RWPE1 (cell line): ENCODE measurements at places on chromosomes 16 and 17.
A peak's percentile ranks its signal among the peaks of the same experiment; 100 is the strongest.

DNA sequence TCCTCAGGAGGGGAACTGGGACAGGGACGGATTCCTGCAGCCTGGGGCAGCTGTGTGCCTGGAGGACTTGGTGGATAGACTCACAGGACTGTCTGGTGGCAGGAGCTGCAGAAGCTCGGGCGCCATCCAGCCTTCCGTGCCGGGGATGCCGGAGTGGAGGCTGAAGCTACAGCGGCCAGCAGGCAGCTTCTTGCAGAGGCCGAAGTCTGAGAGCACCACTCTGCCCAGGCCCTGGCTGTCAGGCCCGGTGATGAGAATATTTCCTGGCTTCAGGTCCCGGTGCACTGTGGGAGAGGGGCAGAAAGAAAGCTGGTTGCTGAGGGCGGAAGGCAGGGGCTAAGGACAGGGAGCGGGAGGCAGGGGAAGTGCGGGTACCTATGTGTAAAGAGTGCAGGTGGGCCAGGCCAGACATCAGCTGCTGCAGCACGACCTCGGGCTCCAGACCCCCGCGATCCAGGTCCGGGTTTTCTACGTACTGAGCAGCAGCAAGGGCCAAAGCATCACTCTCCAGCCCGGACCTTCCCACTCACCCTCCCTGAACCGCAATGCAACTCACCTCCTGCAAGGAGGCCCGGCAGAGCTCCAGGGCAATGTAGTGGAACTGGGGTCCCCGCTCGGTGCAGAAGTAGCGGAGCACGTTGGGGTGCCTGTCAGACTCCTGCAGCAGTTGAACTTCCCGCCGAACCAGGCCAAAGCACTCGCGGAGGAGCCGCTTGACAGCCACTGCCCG is 16.1 kb downstream of the PLK1 start:
- no peak for DNase-seq

DNA sequence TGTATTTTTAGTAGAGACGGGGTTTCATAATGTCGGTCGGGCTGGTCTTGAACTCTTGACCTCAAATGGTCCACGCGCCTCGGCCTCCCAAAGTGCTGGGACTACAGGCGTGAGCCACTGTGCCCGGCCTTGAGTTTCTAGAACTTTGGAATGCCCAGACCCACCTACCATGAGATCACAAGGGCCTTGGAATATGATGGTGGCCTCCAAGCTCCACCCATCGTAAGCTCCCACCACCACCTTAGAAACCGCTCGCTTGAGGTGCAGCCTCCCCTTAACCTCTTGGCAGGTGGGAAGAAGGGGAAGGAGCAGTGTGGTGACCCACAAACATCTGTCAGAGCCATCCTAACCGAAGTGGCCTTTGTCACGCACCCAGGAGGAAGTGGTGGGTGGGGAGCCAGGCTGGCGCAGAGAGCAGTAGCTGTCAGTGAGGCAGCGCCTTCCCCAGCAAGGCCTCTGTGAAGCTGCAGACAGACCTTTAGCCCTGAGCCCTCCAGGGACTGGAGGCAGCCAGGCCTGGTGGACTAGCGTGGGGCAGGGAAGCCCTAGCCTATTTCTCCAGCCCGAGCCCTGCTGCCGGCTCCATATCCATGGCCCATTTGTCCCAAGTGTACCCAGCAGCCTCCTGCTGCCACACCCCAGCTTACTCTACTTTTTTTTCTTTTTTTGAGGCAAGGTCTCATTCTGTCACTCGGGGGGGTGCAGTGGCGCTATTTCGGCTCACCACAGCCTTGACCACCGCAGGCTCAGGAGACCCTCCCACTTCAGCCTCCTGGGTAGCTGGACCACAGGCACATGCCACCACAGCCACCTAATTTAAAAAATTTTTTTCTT is 13.1 kb upstream of the SEPHS2 start:
- no peak for DNase-seq

DNA sequence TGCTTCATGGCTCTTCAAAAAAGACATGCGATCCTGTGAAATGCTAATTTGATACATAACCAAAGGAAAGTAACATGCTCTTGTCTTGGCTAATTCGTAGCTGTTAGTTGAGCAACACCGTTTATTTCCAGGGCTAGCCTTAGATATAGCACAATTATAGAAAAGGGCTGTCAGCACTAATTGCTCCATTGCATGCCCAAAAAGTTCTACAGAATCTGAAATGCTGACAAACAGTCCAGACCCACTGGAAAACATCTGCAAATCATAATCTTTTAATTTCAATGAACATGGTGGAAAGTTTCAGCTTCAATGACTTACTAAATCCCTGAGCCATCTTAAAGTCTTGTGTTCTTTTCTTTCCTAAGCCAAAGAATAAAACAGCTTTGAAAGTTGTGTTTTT is 42.9 kb upstream of the NUDT7 start:
- DNase-seq: no peak

- DNase-seq: no peak
These were observed 16.7 kb upstream of the ALKBH5 start for GRCh38 chr17:18166894-18167293.

DNA sequence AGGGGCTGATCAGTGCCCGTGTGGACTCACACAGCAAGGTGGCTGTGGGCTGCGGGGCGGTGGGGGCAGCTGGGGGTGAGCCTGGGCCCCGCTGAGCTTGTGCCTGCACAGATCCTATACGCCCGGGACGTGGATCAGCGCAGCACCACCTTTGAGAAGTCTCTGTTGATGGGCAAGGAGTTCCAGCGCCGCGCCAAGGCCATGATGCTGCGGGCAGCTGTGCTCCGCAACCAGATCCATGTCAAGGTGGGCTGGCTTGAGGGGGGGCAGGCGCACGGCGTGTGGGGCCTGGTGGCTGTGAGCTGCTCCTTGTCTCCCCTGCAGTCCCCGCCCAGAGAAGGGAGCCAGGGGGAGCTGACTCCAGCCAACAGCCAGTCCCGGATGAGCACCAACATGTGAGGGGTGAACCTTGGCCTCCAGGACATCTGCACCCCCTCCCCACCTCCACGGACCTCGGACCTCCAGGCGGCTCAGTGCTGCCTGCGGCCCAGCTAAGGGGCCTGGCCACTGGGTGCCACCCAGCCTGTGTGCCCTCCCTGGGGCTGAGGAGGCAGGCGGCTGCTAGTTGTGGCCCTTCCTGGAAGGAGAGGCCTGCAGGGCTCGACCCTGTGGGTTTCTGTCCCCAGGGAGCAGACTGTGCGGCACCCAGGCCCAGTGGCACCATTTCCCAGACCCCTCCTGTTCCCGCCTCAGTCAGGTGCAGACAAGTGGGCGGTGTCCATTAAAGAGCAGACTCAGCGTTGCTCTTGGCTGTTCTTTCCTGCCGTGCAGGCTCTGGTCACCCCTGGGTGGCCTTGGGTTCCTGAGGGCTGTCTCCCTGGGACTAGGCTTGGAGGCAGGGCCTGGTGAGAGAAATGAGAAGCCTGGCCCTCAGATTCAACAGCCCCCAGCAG is 5.3 kb downstream of the GPS1 start:
- no peak for DNase-seq

- DNase-seq: peak; percentile 76
These were observed 6.1 kb downstream of the NOD2 start for GRCh38 chr16:50699326-50700159.

- DNase-seq: peak; percentile 61
These were observed 1.5 kb upstream of the ARHGDIG start for GRCh38 chr16:278863-279366.

GRCh38 chr17:74780443-74781238 is 4.5 kb upstream of the NAT9 start:
- DNase-seq: peak; percentile 47

GRCh38 chr17:79205688-79206205 is 131.1 kb downstream of the ENGASE start:
- DNase-seq: peak; percentile 24

DNA sequence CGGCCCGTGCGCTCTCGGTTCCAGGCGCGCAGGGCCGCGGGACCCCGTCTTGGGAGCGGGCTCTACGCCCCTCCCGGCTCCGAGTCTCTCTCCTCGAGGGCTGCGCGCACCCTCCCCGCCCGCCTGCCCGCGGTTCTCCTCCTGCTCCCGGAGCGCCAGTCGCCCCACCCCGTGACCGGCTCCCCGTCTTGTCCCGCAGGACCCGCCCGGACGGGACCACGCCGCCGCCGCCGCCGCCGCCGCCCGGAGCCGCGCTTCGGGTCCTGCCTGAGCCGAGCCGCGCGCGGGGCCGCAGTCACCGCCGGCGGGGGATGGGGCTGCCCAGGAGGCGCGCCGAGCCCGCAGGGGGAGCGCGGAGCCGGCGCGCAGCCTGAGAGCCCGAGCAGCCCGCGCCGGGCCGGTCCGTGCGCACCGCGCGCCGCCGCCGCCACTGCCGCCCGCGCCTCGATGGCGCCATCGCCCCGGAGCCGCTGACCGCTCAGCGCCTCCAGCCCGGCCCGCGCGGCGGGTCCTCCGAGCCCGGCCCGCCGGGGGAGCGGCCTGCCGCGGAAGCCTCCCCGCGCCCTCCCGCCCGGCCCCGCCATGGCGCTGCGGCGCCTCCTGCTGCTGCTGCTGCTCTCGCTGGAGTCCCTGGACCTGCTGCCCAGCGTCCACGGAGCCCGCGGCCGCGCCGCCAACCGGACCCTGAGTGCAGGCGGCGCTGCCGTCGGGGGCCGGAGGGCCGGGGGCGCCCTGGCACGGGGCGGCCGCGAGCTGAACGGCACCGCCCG is at the start of gene SHISA6:
Gene SHISA6, plus strand, starts transcription at position 373 of the 770 bp plus-strand sequence.
- DNase-seq: no peak

DNA sequence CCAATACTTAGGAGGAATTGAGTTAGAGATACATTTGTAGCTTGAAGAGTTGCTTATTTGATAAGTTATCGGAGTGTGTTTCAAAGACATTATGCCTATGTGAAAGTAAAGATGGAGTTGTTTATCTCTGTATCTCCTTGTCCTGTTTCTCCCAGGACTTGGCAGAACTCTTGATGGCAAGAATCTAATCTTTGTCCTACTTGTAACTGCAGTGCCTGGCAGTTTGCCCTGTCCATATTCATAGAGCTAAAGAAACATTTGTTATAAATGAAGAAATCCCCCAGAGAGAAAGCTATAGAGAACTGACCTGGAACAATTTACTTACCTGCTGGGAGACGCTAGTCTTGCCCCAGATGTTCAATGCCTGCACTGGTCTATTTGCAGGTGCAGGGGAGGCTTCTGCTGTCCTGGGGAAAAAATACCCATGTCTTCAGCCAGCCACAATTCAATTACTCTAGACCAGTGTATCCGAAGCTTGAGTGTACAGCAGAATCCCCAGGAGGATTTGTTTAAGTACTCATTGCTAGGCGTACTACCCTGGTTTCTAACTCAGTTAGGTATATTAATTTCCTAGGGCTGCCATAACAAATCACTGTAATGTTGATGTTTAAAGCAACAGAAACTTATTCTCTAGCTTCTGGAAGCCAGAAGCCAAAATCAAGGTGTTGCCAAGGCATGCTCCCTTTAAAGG is 410.0 kb upstream of the HSBP1 start:
- no peak for DNase-seq

GRCh38 chr17:66978514-66979061 is 14.1 kb downstream of the CACNG4 start:
- no peak for DNase-seq

GRCh38 chr17:55435408-55435807 is 13.8 kb upstream of the MMD start:
- no peak for DNase-seq

DNA sequence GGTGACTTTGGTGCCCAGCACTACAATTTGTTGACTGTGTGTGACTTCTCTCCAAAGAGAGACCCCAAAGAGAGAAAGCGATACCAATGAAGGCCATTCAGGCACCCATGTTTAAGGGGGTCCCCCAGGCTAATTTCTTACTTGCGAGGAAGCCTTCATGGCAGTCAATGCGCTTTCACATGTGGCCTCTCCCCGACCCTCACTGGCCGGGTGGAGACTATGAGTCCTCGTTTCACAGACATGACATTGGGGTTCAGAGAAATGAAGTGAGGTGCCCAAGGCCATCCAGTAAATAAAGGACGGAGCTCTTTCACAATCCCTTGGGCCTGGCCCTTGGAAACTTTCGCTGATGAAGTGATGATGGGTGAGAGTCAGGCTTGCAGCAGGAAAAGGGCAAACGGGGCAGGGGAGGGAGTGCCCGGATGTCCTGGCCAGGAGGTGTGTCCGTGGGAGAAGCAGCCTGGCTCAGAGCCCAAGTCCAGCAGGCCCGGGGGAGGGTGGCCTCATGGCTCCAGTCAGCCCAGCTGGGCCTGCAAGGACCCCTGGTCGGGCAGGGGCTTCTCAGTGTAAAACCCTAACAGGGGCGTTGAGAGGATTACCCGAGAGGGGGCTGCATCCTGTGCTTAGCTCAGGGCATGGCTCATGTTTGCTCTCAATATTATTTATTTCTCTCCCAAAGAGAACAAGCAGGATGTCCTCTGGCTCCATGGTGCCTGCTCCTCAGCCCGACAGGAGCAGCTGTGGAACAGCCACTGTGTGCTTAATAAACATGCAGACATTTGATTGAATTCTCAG is 14.7 kb downstream of the TBX2 start:
- DNase-seq: no peak

DNA sequence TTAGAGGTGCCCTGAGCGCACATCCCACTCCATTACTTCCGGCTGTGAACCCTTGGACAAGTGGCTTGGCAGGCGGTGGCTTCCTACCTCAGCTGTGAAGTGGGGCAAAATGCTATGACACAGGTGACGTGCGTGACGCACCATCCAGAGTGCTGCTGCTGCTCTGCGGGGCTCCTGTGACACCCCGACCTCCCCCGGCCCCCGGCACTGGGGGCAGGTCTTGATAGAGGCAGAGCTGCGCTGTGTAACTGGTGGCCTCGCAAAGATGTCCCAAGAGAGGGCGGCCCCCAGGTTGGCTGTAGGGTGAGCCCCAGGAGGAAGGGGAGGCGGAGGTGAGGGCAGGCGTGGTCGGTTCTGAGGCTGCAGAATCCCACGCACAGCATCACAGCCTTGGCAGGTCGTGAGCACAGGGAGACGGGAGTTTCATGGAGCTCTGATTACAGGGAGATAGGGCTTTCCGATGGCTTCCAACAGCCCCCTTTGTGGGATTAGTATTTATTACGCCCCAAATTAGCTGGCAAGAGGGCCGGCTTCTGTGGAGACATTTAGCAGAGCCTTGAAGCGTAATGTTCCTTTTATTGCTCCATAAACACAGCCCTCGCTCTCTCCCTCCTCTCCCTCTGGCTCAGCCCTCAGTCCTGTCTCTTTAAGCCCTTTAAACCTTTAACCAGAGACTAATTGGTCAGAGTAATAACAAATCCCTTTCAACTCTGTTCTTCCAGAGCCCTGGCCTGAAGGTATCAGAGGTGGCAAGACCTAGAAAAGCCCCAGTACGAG is 328.1 kb downstream of the C16orf95 start:
- DNase-seq: no peak

DNA sequence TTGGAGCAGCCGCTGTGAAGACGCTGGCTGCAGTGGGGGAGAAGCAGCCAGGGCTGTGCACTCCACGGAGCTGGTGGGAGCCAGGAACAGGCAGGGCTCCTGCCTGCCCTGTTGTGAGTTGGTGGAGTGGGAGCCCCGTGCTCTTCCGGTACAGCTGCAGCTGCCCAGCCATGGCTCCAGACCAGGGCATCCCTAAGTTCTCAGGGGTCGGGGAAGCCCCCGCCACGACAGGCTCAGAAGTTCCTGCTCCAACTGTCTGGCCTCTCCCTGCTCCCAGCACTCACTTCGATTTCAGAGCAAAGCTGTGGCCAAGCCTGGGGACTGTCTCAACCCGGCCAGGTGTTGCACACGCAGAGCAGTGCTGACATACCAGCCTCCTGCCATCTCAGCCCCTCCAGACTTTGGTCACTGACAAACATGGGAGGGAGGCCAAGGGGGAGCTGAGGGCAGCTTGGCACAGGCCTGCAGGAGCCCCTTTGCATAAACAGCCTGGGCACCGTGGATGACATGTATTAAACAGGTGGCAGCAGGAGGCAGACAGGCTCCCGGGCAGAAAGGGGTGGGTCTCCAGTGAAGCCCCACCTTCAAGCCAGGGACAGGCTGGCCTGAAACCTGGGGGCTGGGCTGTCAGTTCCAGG is 13.9 kb upstream of the KDM8 start:
- no peak for DNase-seq
